Naive B cell (primary cell): ENCODE measurements at places on chromosomes 5 and 9. TPM values are rescaled to one million over a fixed set of nuclear protein-coding genes. Genes with fewer than 3 reads are reported as not detected.

Gene FAM221B
- polyA plus RNA-seq, result not detected

Gene PRR16
- polyA plus RNA-seq, result not detected

DNA sequence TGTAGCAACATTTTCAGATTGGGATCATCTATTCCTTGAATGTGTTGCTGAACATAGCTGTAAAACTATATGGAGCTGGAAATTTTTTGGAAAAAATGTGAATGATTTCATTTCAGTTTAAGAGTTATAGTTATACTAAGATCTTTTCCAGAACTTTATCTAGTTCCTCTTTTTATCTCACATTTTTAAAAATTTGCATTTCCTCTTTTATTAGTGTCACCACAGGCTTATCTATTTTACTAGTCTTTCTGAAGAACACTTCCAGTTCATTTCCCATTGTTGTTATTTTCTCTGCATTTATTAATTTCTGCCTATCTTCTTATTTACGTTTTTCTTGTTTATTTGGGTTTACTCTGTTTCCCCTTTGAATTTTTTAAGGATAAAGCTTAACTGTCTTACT, 46.0 kb upstream of the FSTL4 start:
- no peak for DNase-seq

Gene ARID3C
- not detected for polyA plus RNA-seq
